ENCODE measurements at places on chromosomes 1 and 21. TPM values are rescaled to one million over a fixed set of nuclear protein-coding genes. Genes with fewer than 3 reads are reported as not detected.

The GPR3 gene
- total RNA-seq: 1.7 TPM

The CLDN17 gene
- not detected for total RNA-seq

The B3GALNT2 gene
- 19.6 TPM for total RNA-seq

The KIF26B gene
- total RNA-seq: 0.10 TPM
